ENCODE measurements at places on chromosomes 6 and 20. TPM values are rescaled to one million over a fixed set of nuclear protein-coding genes. Genes with fewer than 3 reads are reported as not detected.

DNA sequence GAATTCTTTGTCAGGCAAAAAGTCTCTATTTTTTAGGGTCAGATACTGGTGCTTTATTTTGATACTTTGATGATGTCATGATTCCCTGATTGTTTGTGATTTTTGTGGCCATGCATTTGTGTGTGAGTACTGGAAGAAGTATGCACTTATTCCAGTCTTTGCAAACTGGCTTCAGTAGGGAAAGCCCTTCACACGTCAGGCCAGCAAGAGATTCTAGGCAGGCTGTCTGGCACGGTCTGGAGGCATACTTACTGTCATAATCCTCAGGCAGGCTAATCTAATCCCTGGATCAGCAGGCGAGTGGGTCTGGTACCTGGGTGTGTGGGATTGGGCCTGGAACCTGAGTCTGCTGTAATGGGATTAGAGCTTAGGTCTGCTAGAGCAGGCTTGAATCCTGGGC lies 391.8 kb upstream of the MMS22L start:
- no peak for DNase-seq

DNA sequence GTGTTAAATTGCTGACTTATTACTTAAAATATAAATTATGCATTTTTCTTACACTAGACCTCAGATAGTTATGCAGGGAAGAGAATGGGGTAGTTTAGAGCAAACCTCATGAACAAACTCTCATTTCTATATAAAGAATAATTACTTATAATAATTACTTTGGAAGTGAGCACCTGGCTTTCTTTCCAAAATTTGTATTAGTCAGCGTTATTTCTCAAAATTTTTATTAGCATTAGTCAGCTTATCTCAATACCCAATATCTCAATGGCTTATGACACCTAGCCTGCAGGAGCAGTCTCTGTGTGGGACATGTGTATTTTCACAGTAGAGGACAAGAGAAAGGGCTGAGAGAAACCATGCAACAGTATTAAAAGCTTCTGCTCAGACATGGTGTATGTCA lies 849.2 kb upstream of the HS3ST5 start:
- no peak for DNase-seq

The SRMS gene
- total RNA-seq, result not detected

- DNase-seq, result no peak
Measured at GRCh38 chr6:167492100-167492449, 167.2 kb downstream of the TTLL2 start.

DNA sequence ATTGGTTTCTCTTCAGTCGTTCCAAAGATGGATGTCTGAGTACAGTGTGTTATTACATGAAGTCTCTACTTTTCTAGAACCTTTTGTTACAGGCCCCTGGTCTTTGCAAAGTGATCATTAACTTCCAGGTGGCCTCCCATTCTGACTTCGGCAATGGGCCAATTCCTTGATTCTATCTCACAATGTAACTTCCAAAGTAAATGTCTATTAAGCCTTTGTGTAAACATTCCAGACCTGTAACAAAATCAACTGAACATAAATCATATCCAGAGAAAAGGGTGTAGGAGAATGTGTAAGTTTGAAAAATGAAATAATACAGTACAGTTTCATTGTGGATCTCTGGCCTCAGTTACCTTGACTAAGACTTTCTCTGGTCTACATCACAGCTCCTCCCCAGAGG lies 187.8 kb upstream of the JAG1 start:
- peak; percentile 10 for DNase-seq

GRCh38 chr6:449486-450419 lies 58.2 kb downstream of the IRF4 start:
- DNase-seq, result no peak

DNA sequence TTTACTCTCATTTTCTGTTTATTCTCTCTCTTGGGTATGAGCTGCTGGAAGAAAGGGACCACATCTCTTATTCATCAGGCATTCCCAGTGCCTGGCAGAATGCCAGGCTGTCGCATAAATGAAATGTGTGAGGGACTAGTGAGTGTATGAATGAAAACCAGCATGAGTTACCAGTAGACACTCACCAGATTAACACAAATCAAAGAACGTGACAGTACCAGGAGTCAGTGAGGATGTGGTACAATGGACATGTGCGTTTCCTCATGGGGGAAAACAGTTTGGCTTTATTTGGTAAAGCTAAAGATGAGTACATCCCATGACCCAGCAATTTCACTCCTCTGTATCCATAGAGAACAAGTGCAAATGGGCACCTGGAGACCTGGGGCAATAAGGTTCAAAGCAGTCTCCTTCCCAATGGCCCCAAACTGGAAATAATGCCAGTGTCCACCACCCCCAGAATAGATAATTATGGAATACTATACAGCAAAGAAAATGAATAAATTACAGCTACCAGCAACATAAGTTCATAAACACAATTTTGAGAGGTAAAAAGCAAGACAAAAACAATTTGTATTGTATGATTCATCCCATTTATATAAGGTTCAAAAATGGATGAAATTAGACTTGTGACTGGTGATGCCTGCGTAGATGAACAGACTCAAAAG lies 93.3 kb downstream of the CDH22 start:
- peak; percentile 62 for DNase-seq

DNA sequence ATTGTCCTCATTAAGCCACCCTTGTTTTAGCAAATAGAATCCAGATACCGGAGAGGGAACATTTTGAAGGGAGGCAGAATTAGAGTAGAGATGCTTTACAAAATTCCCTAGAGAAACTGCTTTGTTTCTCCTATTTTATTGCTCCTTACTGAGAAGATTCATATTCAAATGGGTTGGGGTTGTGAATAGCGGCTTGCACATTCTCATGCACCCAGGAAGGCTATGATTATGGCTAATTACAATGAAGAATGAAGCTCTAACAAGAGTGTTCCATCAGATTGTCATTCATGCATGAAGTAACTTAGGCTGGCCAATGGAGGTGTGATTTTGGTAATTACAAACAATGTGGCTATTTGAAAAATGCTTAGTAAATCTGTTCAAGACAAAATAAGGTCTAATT lies 129.6 kb downstream of the PACRG start:
- DNase-seq, result no peak

The FKBP1C gene
- total RNA-seq, result 0.14 TPM

All from H4 (cell line).